ENCODE measurements at places on chromosomes 11 and 22. TPM values are rescaled to one million over a fixed set of nuclear protein-coding genes. Genes with fewer than 3 reads are reported as not detected.

Gene CAT
- 48.7 TPM for total RNA-seq

Gene ZC3H12C
- 3.8 TPM for total RNA-seq

Gene C11orf42
- total RNA-seq = not detected

Gene IRAG1
- 0.01 TPM for total RNA-seq

Gene TSSC4
- 72.9 TPM for total RNA-seq

Gene LRRC74B
- not detected for total RNA-seq

Gene CATSPER1
- total RNA-seq = 2.0 TPM

Gene CKAP5
- total RNA-seq = 58.1 TPM

Gene GLYAT
- total RNA-seq = not detected

Gene OR5F1
- not detected for total RNA-seq

Gene RCOR2
- 0.90 TPM for total RNA-seq

Gene LDHA
- total RNA-seq = 2,389 TPM
